ENCODE measurements at places on chromosomes 5 and 9. TPM values are rescaled to one million over a fixed set of nuclear protein-coding genes. Genes with fewer than 3 reads are reported as not detected.

GRCh38 chr5:160118349-160119141, 705 bp downstream of the PWWP2A start:
- H3K27ac ChIP-seq, result peak overlapping the region; percentile 72
- peak overlapping the region; percentile 80 for H3K4me3 ChIP-seq
- peaks cover 7% of the 10 kb centered on the region for H3K27me3 ChIP-seq
- H3K4me1 ChIP-seq, result peaks cover 7% of the 10 kb centered on the region
- H3K36me3 ChIP-seq, result no peaks in the 10 kb centered on the region
- DNase-seq, result peak; percentile 46

The SQSTM1 gene
- total RNA-seq, result 97.0 TPM

DNA sequence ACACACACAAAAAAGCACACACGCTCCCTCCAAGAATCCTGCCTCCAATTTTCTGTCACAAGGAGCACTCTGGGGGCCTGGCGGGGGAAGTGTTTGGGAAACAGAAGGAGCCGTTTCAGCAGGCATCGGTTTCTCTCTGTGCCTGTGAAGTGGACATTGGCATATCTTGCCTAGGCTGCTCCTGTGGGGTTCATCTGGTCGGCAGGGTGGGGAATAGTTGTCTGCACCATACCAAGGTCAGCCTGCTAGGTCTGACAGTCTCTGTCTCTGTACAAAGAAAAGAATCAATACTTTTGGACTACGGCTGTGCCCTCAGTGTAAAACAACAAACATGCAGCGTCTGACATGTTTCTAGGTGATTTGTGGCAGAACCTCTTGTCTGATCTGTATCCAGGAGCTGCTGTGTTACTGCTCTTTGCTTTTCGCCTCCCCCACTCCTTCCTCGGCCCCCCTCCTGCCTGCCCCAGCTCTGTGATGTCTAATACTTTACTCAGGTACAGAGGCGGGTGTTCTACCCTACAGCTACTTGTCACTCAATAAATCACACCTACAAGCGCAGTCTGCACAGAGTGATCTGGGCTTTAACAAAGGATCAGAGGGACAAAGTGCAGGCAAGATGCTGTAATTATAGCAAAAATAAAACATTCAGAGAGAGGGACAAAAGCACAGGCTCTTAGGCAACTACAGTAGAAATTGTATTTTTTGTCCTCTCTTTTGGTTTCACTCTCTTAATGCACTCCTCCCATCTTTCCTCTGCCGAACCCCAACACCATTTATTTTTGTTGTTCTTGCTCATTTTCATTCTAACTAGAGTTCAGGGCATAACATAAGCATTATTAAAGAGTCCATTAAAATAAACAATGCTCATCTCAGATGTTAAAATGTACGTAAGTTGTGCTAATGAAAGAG, 216.7 kb downstream of the BNC2 start:
- H3K4me3 ChIP-seq, result peak overlapping the region; percentile 9
- DNase-seq, result peak; percentile 33
- no peaks in the 10 kb centered on the region for H3K36me3 ChIP-seq
- H3K27ac ChIP-seq, result peak overlapping the region; percentile 89
- peaks cover 52% of the 10 kb centered on the region for H3K4me1 ChIP-seq
- H3K27me3 ChIP-seq, result peaks cover 2% of the 10 kb centered on the region

The OSMR gene
- total RNA-seq, result not detected

DNA sequence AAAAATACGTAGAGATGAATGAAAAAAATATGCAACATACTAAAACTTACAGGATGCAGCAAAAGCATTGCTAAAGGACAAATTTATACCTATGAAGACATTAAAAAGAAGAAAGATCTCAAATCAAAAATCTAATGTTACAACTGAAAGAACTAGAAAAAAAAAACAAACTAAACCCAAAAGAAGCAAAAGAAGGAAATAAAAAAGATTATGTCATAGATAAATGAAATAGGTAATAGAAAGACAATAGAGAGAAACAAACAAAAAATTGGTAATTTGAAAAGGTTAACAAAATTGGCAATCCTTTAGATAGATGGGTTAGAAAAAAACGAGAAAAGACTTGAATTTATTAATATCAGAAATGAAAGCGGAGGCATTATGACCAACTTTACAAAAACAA, 1000.2 kb downstream of the TLE4 start:
- H3K4me3 ChIP-seq, result no peak overlapping the region
- H3K27ac ChIP-seq, result no peak overlapping the region
- H3K36me3 ChIP-seq, result peaks cover 21% of the 10 kb centered on the region
- no peaks in the 10 kb centered on the region for H3K4me1 ChIP-seq
- no peaks in the 10 kb centered on the region for H3K27me3 ChIP-seq
- DNase-seq, result no peak

The SPINK4 gene
- not detected for total RNA-seq

The TXNDC8 gene
- total RNA-seq, result not detected

Data from glutamatergic neuron (in vitro differentiated cells).